ENCODE measurements at places on chromosomes 13 and 19.

GRCh38 chr19:23525276-23525852, 130.1 kb upstream of the ZNF91 start:
- no peak for DNase-seq

DNA sequence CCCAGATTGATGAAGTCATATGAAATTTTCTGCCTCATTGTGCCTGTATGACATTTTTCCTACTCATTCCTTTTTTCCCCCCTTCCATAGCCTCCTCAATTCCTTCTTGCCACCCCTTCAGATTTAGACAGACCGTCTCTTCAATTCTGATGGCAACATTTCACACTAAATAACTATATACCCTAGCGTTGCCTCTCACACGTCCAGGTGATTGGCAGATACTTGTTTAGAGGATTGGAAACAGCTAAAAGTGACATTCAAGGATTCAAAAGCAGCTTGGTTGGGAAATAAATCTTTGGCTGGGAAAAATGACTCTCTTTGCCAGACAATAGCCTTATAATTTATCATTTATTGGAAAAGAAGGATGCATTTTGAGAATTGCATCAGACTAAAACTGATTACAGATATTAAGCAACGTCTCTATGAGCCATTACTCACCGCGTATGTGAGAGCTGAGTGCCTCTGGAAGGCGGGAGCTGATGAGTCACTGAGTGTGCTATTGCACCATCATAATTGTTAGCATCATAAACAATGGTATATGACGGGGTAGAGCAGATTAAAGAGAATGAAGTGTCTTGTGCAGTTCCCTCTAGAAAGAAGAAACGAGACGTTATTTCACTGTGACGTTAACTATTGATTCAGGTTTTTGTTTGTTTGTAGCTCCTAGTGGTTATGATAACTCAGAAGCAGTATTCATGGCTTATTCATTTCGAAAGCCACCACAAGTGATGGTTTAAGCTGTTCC, 61.1 kb upstream of the FAM216B start:
- DNase-seq, result no peak

GRCh38 chr19:13669780-13670355, 94.5 kb upstream of the MRI1 start:
- DNase-seq, result no peak

- no peak for DNase-seq
Observed at GRCh38 chr13:83515268-83516015, 366.8 kb downstream of the SLITRK1 start.

DNA sequence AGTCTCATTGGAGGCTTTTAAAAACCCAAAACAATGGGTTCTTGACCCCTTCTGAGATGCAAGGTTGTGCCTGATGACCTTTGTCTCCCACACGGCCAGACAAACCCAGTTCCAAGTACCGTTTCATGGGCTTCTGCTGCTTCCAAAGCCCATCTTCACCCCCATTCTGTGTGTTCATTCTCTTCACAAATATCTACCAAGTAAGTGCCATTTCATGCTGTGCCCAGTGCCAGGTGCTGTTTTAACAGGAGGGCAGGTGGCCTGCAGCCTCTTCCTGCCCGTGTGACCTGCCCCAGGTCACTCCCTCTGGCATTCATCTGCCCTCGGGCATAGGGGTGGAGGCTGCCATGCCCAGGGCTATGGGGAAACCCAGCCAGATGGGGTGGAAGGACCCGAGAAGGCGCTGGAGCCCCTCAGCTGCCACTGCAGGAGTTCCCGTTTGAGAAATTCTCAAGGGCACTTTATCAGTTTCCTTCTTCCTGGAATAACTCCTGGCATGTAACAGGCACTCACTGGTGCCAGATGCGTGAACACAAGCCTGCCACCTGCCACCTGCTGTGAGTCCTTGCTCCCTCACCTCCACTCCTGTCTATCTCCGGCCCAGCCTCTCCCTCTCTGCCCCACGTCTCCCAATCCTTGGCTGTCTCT, 12.5 kb downstream of the CAPN12 start:
- DNase-seq, result peak; percentile 70

DNA sequence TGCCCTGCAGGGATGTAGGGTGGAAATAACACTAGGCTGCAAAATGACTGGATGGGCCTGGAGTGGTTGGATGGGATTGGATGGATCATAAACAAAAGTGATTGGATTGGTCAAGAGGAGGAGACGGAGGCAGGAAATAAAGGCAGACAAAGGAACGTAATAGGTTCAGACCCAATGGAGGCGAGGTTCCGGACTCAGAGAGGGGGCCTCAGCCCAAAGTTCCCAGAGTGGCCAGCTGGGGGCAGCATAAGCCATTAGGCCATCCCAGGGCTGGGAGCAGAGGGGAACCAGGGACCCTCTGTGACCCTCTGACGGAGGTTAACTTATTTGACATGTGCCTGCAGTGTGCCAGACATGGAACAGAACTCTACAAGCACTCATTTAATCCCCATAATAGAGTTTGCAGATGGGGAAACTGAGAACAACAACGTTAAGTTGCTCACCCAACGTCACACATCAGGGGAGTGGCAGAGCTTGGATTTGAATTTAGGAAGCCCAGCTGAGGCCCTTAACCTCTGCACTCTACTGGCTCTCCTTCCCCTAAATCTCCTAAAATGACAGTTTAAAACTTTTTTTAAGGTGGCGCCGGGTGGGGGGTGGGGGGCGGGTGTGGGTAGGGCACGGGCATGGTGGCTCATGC, 15.3 kb upstream of the MAP1S start:
- no peak for DNase-seq

GRCh38 chr19:18856385-18857126, 24.8 kb downstream of the UPF1 start:
- no peak for DNase-seq

All from DMS79 treated with DMSO at 0.1 percent for 48 hours (cell line).